ENCODE measurements at places on chromosomes 5 and 9. TPM values are rescaled to one million over a fixed set of nuclear protein-coding genes. Genes with fewer than 3 reads are reported as not detected.

IL13 gene
- not detected for total RNA-seq

WDR38 gene
- not detected for total RNA-seq

TPRN gene
- 8.6 TPM for total RNA-seq

- DNase-seq, result no peak
These were observed 283.6 kb downstream of the EBF1 start for GRCh38 chr5:158816011-158816696.

Measured in CD4-positive, alpha-beta T cell (primary cell).